ENCODE measurements at places on chromosomes 5 and 9.

DNA sequence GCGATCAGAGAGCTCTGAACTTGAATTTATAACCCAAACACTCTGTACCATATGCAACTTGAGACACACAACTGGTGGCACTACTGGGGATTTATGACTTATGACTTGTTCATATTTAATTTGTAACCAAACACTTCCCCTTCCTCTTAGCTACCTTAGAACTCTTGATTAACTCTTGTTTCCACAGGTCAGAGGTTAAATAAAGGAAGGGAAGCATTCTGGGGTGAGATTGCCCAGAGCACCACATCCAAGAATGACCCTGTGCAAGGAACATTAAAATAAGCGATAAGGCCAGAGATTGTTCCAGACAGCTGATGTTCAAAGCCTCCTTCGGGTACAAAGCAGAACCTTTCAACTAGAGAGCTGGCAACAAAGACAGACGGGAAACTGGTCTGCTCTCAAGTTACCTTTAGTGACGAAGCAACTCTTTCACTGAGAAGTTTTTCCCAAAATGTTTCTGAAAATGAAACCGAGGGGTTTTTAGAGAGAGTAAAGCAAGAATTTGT lies 242.6 kb downstream of the DENND1A start:
- DNase-seq, result no peak

- no peak for DNase-seq
These were observed 213.5 kb upstream of the PANK3 start for GRCh38 chr5:168792678-168793077.

DNA sequence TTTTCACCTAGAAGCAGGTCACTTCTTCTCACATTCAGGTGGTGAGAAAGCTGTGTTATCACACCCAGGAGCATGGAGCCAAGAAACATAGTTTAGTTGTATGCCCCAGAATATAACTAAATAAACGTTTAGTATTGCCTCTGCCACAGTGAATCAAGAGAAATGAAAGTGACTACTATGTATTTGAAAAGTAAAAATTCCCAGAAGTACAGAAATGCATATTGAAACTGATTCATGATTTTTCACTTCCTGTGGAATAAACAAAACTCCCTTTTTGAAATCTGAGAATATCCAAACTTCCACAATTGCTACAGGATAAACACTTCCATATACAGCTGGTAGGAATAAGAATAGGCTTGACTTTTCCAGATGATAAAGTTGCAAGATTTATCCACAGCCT lies 15.3 kb upstream of the NINJ1 start:
- no peak for DNase-seq

DNA sequence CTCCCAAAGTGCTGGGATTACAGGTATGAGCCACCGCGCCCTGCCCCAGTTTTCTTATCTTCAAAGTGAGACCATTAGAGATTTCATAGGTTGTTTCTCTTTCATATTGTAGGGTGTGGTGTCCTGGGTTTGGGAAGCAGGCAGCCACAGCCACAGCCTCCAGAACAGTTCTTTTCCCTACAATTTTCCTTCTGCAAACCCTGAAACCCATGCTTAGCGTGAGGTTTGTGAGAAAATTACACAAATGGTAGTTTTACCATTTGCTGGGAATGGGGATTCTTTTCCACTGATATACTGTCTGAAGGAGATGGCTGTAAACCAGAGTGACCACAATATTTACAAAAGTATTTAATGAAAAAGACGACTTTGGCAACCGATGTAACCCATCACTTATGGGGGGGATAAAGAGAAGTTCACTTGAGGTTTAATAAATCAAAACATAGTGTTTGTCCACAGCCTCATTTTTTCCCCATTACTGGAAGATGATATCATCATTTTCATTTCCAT lies 26.7 kb upstream of the ECM2 start:
- peak; percentile 81 for DNase-seq

GRCh38 chr9:90343991-90344390 lies 298.6 kb downstream of the DIRAS2 start:
- peak; percentile 61 for DNase-seq

DNA sequence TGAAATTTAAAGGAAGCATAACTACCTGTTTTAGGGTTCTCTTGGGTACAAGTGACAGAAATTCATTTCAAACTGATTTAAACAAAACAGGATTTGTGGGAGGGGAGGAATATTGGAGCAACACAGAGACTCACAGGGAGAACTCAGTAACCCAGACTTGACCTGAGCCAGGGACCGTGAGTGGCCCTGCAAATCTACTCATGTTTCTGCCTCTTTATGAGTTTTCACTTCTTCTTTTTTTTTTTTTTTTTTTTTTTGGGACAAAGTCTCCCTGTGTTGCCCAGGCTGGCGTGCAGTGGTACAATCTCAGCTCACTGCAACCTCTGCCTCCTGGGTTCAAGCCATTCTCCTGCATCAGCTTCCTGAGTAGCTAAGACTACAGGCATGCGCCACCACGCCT lies 405.6 kb upstream of the ZNF608 start:
- DNase-seq, result no peak

- peak; percentile 81 for DNase-seq
These were observed 67.9 kb downstream of the KIAA1958 start for GRCh38 chr9:112554516-112554915.

- DNase-seq, result peak; percentile 56
These were observed 16.1 kb downstream of the AHRR start for GRCh38 chr5:337563-338130.

DNA sequence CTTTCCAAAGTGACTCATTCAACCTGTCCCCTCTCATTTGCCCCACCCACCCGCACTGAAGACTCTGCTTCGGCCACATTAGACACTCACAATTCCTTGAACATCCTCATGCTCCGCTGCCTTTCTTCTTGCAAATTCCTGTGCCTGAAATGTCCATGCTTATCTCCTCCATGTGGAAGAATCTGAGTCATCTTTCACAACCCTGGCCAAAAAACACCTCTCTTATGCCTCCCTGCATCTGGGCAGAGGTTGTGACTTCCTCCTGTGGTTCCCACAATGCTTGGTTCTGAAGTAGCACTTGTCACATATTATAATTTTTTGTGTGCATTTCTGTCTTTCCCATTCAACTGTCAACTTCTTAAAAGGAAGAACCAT lies 238.6 kb downstream of the ENC1 start:
- peak; percentile 8 for DNase-seq

GRCh38 chr9:69605406-69605805 lies 66.8 kb downstream of the APBA1 start:
- DNase-seq, result no peak

GRCh38 chr9:129177443-129177790 lies 644 bp downstream of the IER5L start:
- DNase-seq, result no peak

All from fibroblast of skin of right biceps (primary cell).